T1000 (cell line): ENCODE measurements at places on chromosomes 7 and 10.
A peak's percentile ranks its signal among the peaks of the same experiment; 100 is the strongest.

GRCh38 chr10:57919864-57920263, 347.8 kb downstream of the IPMK start:
- DNase-seq, result no peak

DNA sequence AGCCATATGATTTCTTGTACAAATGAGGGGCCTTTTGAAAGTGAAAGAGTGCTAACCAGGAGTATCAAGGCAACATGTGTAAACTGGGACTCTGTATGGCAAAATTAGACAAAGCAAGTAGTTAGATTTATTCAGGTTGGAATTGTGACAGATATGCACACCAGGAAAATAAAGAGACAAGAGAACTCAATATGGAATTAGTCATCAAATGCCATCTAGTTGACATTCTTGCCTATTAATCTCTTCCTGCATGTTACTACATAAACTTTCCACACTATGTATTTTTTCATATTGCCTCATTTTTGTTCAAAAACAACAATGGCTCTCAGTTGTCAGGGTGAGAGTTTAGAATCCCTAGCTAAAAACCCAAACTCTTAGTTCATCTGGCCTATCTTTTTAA, 799.0 kb downstream of the NRG3 start:
- no peak for DNase-seq

GRCh38 chr7:5636914-5637313, 144.5 kb downstream of the RNF216 start:
- peak; percentile 58 for DNase-seq

- DNase-seq, result no peak
Observed at GRCh38 chr10:51911723-51912122, 212.3 kb upstream of the CSTF2T start.

- DNase-seq, result no peak
Observed at GRCh38 chr10:115422624-115423023, 329.5 kb downstream of the ATRNL1 start.

GRCh38 chr7:45566386-45566785, 7.8 kb upstream of the ADCY1 start:
- no peak for DNase-seq

GRCh38 chr10:24930427-24930826, 22.0 kb downstream of the PRTFDC1 start:
- DNase-seq, result no peak

DNA sequence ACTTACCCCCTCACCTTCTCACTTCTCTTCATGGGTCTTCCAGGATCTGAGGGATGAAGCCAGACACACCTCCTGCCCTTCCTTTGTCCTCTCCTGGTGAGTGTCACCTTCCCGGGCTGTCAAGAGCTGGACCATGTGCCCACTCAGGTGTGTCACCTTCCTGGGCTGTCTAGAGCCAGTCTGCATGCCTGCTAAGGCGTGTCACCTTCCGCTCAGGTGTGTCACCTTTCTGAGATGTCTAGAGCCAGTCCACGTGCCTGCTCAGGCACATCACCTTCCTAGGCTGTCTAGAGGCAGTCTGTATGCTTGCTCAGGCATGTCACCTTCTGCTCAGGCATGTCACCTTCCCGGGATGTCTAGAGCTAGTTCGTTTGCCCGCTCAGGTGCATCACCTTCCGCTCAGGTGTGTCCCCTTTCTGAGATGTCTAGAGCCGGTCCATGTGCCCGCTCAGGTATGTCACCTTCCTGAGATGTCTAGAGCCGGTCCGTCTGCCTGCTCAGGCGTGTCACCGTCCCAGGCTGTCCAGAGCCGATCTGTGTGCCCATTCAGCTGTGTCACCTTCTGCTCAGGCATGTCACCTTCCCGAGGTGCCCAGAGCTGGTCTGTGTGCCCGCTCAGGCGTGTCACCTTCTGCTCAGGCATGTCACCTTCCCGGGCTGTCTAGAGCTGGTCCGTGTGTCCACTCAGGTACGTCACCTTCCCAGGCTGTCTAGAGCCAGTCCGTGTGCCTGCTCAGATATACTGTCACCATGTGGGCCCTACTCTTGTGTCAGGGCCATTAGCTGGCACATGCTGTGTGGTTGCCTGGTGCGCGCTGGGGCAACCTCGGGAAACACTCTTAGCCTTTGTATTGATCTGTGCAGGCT, 245.3 kb downstream of the EBF3 start:
- no peak for DNase-seq

GRCh38 chr10:3056280-3057037, 10.9 kb upstream of the PFKP start:
- no peak for DNase-seq

DNA sequence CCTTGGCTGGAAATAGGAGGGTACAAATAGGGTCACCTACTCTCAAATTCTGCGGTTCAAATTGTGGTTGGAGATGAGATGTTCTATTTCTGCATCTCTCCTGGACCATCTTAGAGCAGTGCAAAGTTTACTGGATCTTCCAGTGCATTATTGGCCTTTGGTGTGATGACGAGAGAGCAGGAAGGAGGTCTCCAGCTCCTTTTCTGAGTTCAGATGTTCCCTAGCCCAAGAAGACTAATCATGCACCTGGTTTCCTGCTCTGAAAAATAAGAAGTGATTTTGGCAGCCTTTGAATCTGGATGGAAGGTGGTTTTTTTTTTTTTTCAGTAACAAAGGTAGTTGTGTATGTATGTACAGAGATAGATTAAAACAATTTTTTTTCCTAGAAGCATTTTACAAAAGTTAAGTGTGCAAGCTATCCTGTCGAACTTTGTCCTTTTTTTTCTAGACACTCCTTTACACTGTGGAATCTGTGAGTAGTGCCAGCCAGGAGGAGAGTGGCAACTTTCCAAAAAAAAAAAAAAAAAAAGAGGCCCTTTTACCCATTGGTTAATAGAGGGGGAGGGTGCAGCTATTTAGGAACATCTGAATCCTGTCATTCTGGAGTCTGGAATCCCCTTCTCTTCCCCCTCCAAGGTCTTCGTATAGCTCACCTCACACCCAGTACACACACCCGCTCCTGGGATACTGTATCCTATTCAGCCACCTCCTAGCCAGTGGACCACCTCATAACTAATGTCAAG, 26.3 kb downstream of the PAPSS2 start:
- no peak for DNase-seq

DNA sequence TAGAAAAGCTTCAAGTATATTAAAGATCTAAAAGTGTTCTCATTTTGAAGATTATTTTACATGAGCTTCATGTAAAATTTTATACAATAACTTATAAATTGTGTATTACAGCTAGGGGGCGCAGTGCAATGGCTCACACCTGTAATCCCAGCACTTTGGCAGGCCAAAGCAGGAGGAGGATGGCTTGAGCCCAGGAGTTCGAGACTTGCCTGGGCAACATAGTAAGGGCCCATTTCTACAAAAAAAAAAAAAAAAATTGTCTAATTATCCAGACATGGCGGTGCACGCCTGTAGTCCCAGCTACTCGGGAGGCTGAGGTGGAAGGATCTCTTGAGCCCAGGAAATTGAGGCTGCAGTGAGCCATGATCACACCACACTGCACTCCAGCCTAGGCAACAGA, 16.6 kb downstream of the ACBD5 start:
- DNase-seq, result no peak

- DNase-seq, result peak; percentile 69
Observed at GRCh38 chr10:69348816-69349541, 67.7 kb downstream of the TACR2 start.

GRCh38 chr7:64881461-64882287, 21.4 kb upstream of the ZNF273 start:
- DNase-seq, result no peak

DNA sequence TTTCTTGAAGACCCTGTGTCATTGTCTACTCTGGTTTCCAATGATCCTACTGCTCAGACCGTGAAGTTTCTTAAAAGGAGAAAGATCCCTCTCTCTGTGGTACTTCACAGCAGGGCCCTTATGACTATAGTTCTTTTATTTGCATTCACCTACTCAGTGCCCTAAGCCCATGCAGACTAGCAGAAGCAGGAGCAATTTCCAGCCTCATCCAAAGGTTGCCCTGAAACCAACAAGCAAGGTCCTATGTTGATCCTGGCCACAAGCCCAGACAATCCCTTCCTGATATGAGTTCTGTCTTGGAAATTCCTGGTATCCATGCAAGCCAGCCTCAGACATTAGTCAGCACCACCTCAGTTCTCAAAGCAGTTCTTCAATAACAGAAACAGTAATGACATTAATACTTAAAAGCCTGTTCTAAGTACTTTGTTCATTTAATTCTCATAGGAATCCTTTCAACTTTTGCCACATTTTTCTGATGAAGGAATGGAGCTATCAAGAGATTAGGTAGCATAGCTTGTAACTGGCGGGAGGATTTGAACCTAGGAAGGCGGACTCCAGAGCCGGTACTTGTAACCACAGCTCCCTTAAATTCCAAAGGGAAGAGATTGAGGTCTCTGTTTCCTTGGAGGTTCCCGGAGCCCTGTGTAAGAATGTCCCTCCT, 58.1 kb upstream of the ST8SIA6 start:
- DNase-seq, result peak; percentile 74

- no peak for DNase-seq
Observed at GRCh38 chr7:133065301-133065700, 16.6 kb downstream of the CHCHD3 start.

- DNase-seq, result no peak
Observed at GRCh38 chr10:43945094-43945730, 296.5 kb upstream of the ZNF32 start.

DNA sequence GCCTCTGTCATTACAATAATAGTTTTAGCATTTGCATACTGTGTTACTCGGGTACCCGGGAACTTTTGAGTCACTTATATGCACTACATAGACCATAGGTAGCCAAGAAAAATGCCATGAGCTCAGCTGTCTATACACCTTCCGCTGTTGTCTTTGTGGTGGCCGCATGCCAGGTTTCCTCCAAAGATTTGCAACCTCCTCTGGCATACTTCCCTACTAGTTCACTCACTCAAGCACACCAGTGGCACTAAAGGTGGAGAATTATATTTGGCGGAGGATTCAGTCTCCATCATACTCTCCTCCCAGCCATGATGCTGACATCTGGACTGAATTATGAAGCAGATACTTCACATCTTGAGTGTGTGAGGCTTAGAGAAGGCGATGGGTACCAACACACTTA, 35.6 kb upstream of the GRB10 start:
- DNase-seq, result no peak

DNA sequence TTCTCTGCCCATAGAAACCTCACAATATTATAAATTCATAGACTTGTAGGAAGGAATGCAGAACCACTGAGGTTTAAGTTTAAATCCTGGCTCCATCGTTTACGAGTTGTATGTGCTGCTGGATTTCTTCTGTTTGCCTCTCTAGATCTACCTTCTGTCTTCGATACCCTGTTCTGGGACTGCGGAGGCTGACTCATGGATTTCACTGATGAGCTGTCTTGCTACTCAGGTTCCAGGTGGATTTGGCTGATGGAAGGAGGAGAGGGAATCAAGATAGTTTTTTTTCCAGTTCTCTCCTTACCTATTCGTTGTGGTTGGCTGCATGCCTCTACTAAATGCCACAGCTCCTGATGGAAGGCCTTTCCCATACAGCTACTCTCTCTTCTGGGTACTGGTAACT, 375.8 kb downstream of the REEP3 start:
- no peak for DNase-seq

DNA sequence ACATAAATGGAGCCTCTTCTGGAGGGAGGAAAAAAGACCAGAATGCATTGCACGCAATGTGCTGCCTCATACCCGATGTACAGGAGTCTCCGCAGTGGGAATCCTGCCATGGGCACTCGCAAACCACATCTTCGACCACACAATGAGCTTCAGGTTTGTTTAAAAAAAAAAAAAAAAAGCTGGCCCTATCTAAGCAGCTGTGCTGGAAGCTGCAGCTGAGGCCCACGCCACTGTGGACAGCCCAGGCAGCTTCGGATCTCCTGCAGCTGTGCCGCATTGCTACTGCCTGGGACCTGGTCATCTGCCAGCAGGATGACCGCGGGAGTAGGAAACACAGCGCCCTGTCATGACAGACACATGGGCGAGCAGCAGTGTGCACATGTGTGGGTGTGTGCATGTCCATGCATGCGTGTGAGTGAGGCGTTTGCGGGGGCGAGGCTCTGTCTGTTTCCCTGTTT, 26.0 kb downstream of the EN2 start:
- no peak for DNase-seq

DNA sequence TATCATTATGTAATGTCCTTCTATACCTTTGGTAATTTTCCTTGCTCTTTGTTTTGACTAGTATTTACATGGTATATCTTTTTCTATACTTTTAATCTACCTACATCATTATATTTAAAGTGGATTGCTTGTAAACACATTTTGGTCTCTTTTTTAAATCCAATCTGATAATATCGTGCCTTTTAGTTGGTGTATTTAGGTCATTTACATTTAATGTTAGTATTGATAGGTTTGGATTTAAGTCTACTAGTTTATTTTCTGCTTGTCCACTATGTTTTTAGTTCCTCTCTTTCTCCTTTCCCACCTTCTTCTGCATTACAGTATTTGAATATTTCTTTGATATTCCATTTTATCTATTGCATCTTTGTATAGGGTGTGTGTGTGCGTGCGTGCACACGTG, 95.4 kb downstream of the HIBADH start:
- no peak for DNase-seq

GRCh38 chr7:158454631-158455030, 133.0 kb downstream of the PTPRN2 start:
- no peak for DNase-seq

DNA sequence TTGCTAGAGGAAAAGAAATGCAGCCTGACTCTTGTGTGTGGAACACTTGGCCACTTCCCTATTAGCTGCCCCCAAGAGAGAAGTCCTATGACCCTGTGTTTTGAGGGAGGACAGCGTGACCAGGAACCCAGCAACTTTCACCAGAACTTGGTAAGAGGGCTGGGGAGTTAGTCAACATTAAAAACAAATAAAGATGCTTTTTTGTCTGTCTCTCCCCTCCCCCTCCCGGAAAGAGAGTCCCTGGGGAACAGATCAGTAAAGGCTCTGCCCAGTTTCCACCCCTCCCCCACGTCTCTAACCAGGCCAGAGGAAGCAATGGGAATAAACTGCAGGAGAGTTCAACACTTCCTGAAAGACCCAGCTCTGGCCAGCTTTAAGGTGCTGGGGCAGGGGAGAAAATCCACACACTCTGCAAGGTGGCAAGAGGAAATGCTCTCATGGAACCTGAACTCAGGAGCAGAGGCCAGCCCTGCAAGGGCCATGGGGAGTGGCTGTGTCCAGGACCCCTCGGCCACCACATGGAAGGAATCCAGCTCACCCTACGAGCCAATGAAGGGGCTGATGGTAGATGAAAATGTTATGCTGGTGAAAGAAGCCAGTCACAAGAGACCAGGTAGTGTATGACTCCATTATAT, 21.5 kb downstream of the SH3PXD2A start:
- peak; percentile 30 for DNase-seq

- no peak for DNase-seq
Observed at GRCh38 chr7:68399991-68400590, 1198.2 kb upstream of the AUTS2 start.

GRCh38 chr10:69123306-69123746, 652 bp upstream of the VPS26A start:
- no peak for DNase-seq

DNA sequence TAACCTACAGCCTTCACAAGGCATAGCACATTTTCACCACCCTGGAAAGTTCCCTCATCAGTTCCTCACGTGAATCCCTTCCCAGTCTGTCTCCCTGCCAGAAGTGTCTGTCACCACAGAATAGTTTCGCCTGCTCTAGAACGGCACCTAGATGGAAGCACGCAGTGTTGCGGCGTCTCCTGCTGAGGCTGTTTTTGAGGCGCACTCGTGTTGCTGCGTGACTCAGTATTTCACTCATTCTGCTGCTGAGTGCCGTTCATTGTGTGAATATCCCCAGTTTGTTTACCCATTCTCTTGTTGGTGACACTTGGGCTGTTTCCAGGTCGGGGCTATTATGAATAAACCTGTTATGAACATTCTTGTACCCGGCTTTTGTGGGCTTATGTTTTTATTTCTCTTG, 12.8 kb downstream of the NOS3 start:
- no peak for DNase-seq

- no peak for DNase-seq
Observed at GRCh38 chr10:75011221-75011620, 100.2 kb upstream of the SAMD8 start.
